Jurkat, Clone E6-1 (cell line): ENCODE measurements at places on chromosomes 4 and X.

- DNase-seq: no peak
Observed at GRCh38 chrX:151789179-151789800, 54.7 kb downstream of the CNGA2 start.

DNA sequence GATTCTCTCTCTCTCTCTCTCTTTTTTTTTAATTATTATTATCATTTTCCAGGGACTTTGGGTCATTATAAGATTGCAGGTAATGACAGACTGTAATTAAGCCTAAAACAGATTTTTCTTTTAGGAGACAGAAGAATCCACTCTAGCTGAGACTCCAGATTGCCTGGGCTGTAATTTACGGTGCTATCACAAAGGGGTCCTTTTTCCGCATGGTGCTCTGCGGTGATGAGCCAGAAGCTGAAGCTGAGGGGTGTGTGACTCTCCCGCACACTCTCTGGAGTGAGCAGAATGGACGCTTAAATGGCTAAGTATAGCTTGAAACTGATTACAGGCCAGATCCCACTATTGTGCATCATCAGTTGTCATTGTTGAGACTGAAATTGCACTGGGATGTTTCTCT, 50.0 kb downstream of the LGI2 start:
- DNase-seq: no peak

DNA sequence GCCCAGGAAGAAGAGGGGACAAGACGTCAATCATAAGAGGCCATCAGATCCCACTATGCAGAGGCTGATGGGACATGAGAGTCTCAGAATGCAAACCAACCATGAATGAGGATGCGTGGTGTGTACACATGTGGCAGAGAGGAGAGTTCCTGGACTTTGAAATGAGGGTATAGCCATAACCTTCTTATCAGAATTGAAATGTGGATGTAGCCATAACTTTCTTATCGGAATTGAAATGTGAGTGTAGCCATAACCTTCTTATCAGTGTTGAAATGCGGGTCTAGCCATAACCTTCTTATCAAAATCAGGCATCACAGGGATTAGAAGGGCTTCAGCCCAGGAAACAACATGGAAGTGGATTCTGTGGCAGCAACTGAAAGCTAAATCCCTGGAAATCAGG, 415.5 kb upstream of the FAT1 start:
- DNase-seq: no peak

GRCh38 chr4:7760228-7760627, 179.4 kb downstream of the AFAP1 start:
- DNase-seq: no peak

DNA sequence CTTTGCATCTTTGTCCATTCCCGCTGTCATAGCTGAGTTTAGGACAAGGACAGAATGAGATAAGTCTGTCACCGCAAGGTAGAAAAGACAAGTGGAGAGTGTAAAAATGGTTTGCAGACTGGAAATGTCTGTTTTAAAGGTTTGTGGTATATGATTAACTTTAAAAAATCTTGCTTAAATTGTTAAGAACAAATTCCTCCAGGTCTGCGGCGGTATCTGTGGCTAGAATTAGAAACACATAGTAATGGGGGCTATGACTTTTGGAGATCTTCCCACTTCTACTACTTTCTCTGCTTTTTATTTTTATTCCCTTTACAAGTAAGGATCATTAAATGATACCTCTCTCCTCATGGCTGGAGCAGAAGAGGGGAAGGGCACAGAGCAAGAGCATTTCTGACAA, 92.2 kb downstream of the MID1IP1 start:
- DNase-seq: no peak

DNA sequence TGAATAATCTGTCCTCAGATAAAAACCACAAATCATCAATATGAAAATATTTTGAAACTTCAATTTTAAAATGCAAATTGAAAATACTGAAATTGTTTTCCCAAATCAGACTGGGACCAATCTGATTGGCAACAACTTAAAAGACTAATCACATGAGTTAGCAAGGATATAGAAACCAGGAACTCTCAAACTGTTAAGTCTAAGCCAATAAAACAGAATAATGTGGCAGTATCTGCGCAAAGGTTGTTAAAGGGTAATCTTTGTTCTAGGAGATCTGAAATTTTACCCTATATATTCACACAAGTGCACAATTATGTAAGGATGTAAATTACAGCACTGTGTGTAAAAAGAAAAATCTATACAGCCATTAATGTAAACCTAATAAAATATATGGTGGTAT, 29.7 kb downstream of the EIF4E start:
- no peak for DNase-seq

- no peak for DNase-seq
Observed at GRCh38 chrX:48956728-48957414, 536 bp downstream of the OTUD5 start.

GRCh38 chr4:152535360-152535902, 461 bp downstream of the FBXW7 start:
- no peak for DNase-seq

- DNase-seq: peak; percentile 23
Observed at GRCh38 chr4:47704693-47705325, 133.1 kb downstream of the CORIN start.

GRCh38 chr4:8157496-8157895, 1.1 kb downstream of the ABLIM2 start:
- no peak for DNase-seq

DNA sequence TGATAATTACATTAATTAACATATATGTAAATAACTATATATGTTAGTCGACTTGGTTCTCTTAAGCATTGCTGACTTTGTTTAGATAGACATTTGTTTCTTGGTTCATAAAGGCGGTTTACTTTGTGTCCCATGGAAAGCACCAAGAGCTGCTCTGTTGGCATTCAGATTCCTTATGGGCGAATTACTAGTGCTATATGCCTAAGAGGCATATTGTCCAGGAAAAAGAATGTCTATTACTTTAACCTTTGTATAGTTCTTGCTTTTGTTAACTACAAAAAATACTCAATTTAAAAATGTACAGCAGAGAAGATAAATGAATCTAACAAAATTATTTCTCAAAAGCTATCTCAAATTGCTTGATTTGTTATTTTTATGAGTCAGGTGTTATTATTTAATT, 532.8 kb downstream of the FAT4 start:
- DNase-seq: no peak

DNA sequence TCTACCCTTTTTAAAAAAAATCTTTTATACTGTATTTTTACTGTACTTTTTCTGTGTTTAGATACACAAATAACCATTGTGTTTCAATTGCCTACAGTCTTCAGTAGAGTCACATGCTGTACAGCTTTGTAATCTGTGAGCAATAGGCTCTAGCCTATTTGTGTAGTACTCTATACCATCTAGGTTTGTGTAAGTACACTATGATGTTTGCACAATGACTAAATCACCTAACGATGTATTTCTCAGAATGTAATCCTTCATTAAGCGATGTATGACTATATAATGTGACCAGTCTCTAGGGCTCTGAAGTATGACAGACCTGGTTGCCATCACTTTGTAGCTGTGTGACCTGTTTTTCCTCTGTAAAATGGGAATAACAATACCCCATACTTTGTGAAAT, 14.2 kb upstream of the DCAF4L1 start:
- no peak for DNase-seq

- DNase-seq: no peak
Observed at GRCh38 chr4:46986922-46987638, 6.3 kb downstream of the GABRA4 start.

- no peak for DNase-seq
Observed at GRCh38 chr4:153969542-153969941, 180.7 kb upstream of the SFRP2 start.

DNA sequence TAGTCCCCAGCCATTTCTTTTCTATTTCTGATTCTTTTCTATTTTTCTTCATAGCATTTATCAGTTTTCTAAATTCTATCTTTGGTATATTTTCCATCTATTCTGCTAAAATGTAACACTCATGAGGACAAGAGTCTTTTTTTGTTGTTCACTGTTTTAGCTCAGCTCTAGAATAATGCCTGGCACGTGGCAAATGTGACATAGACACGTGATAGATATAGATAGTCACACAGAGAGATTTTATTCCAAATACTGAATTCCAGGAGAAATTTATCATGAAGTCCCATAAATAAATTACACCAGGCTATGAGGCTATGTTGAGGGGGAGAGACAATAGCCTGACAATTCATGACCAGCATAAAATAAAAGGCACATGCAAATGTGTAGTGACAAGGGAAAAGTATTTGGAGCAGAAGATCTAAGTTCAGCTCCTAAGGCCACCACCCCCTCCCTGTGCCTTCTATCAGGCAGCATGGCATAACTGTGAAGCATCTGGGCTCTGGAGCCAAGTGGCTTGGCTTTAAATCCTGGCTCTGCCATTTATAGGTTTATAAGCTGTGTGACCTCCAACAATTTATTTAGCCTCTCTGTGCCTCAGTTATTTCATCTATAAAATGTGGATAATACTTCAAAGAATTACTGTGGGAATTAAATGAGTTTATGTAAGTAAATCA, 25.7 kb upstream of the PPARGC1A start:
- no peak for DNase-seq

- DNase-seq: no peak
Observed at GRCh38 chr4:44761306-44761705, 35.0 kb upstream of the GNPDA2 start.

GRCh38 chr4:127071443-127071842, 561.3 kb upstream of the INTU start:
- no peak for DNase-seq

DNA sequence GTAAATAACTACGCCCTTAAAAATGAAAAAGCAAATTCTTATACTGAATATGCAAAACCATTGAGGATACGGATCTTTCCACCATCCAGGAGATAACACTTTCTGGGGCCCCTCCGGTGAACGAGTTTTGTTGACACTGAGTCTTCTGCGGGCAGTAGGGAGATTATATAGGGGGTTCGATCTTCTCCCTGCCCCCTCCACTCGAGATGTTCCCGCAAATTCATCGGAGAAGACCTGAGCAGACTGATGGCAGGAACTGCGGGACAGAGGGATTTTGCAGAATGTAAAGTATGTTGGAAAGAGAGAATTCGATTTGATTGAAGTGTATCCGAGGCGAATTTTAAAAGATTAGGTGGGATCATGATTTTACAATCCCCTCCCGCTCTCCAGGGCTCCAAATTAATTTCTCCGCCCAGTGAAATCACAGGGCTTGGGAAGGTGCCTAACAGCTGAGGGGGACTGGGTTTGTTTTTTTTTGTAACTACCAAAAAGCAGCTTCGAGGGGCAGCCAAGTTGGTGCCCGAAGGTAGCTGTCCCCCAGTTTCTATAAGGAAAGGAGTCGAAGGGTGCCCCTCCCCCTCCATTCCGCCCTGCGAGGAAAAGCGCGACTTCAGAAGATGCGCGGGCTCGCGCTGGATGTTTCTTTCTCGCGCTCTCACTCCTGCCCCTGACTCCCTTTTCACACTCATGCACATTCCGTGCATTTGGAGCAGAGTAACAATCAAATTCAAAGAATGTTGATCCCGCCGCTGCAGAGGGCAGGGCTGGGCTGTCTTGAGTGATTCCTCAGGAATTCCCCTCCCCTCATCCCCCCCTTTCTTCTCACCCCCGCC, 1.2 kb downstream of the TMEM255A start:
- no peak for DNase-seq

DNA sequence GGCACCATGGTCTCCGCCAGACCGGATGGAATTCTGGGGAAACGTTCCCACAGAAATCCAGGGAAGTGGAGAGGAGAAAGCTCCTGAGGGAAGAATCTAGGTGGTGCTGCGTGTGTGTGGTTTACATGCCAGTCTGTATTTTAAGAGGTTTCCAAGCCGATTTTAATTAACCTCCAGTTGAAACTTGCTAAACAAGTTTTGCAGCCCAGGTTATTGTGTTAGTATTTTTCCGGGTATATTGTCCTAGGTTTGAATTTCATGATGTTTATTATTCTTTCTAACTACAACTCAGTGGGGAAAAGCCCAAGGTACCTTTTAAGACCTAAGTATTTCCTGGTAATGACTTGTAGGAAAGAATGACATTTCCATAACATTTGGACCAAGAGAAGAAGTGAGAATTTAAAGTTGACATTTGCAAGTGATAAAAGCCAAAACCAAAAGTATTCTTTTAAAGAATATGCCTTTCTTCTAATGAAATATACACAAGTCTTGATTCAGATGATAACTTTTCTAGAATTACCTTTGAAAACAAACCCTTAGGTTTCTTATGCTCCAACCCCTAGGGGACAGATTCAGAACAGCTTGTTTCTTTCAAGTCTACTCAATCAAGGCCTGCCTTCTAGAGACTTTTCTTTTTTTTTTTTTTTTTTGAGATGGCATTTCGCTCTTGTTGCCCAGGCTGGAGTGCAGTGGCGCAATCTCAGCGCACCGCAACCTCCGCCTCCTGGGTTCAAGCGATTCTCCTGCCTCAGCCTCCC, 14.6 kb downstream of the SAT1 start:
- DNase-seq: no peak

GRCh38 chr4:139950568-139950967, 203.4 kb downstream of the MAML3 start:
- DNase-seq: peak; percentile 72

DNA sequence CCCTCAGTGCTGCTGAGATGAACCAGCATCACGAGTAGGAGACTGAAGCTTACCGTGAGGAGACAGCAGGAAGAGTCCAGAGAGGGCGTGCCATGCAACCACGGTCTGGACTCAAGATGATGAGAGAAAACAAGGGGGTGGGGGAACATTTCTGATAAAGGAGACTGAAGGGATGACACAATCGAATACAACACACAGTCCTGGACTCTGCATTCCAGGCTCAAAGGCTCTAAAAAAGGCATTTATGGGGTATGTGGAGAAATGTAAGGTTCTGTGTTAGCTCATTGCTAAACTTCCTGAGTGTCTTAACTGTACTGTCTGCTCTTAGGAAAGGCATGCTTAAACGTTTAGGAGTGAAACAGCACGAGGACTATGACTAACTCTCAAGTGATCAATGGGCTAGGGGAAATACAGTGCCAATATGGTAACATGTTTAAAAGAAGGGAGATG, 20.6 kb upstream of the IRAK1 start:
- DNase-seq: no peak

DNA sequence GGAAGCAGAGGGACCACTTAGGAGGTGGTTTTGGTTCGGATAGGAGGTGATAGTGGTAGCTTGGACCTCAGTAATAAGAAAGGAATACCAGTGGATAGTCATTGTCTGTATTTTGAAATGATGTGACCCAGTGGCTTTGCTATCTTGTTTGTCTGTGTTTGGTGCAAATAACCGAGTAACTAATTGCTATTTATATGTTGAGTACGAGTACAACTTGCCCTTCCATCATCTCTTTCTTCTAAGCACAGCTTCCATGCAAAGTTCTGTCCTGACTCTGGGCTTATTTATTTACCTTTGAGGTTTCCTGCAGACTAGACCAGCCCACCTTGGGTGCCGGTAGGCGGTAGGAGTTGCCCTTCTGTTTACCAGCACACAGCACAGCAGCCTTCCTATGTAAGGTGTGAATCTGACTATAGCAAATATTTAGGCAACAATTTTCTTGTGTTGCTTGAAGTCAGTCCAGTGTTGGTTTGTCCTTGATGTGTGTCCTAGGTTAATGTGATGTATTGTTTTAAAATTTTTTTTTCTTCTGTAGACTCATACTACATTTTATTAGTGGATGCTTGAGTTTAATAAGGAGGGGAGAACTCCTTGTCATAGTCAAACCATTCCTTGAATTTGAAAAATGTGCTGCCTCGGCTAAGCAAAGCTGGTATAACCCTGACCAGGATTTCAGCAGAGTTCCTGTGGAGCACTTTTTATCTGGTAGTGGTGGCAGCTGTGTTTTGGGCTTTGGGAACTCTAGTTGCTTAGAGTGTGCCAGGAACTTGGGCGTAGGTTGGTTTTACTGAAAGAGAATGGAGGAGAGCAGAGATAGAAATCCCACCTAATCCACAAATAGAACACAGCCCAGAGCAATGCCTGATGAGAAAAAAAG, 21.9 kb downstream of the PTTG2 start:
- DNase-seq: no peak
